ENCODE measurements at places on chromosomes 2 and 18.

GRCh38 chr2:42850016-42850805 lies 57.8 kb upstream of the HAAO start:
- no peak for DNase-seq

DNA sequence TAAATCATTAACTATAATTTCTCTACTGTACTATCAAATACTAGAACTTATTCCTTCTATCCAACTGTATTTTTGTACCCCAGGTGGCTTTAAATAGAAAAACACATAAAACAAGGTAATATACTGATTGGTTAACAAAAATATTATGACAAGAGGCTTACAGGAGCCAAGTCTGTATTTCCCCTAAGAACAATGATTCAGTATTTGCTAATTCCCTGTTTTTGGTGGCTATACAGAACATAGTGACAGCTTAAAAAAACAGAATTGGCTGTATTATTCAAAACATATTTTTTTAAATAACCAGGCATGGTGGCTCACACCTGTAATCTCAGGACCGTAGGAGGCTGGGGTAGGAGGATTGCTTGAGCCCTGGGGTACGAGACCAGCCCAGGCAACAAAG lies 16.3 kb downstream of the RTN4 start:
- DNase-seq, result no peak

GRCh38 chr2:159064446-159065301 lies 96.2 kb downstream of the TANC1 start:
- no peak for DNase-seq

DNA sequence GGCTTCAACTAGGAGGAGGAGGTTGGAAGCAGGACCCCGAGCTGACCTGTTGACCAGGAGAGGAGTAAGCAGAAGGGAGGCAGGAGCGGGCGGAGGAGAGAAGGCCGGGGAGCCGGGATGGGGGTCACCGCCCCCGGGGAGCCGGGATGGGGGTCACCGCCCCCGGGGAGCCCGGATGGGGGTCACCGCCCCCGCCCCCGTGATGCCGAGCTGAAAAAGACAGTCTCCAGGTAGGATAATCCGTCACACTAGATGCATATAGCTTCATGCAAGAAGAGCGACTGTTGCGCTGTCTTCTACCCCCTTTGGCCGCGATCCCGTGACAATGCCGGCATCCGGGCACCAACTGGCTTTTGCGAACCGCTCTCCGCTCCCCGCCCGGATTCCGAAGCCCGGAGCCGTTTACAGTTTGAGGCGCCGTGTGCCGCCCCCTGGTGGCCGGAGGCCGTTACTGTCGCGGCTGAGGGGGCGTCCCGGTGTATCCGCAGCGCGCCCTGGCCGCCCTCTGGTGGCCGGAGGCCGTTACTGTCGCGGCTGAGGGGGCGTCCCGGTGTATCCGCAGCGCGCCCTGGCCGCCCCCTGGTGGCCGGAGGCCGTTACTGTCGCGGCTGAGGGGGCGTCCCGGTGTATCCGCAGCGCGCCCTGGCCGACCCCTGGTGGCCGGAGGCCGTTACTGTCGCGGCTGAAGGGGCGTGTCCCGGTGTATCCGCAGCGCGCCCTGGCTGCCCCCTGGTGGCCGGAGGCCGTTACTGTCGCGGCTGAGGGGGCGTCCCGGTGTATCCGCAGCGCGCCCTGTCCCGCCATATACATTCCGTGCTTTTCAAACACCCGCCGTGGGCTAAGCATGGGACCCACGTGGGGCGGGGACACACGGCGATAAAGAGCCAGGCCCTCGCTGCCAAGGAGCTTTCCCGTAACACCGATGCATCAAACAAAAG lies 89.6 kb downstream of the ACTR3 start:
- DNase-seq, result peak; percentile 60

- DNase-seq, result no peak
Observed at GRCh38 chr2:231212329-231212845, 14.0 kb downstream of the ARMC9 start.

- DNase-seq, result no peak
Observed at GRCh38 chr2:74278694-74279093, 64.5 kb downstream of the SLC4A5 start.

GRCh38 chr2:95531254-95531771 lies 46.8 kb upstream of the TRIM43B start:
- no peak for DNase-seq

DNA sequence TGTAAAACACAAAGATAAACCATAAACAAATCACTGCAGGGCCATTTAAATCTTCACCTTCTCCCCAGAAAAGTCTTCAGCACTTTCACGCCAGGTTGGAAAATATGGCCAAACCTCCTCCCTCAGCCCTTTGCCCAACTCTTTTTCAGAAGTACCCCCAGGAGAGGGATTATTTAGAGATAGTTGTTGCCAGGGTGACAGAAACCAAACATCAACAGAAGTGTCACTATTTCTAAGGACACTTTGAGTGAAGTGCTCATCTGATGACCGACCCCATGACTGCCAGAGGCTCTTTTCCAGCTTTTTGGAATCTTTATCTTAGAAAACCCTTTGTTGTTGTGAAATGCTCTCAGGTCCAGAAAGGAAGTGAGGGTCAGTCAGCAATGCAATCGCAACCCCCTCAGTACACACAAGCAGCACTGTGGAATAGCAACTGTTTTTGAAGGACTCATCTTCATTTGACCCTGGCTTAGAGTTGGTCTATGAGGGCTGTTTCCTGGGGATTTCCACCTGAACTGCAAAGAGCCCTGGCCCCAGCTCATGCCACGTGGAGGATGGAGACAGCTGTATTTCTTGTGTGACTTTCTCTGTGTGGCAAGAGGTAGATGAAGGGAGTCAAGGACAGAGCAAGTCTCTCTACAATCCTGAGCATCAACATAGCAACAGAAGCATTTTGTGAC lies 114.0 kb upstream of the STON1 start:
- DNase-seq, result peak; percentile 37

DNA sequence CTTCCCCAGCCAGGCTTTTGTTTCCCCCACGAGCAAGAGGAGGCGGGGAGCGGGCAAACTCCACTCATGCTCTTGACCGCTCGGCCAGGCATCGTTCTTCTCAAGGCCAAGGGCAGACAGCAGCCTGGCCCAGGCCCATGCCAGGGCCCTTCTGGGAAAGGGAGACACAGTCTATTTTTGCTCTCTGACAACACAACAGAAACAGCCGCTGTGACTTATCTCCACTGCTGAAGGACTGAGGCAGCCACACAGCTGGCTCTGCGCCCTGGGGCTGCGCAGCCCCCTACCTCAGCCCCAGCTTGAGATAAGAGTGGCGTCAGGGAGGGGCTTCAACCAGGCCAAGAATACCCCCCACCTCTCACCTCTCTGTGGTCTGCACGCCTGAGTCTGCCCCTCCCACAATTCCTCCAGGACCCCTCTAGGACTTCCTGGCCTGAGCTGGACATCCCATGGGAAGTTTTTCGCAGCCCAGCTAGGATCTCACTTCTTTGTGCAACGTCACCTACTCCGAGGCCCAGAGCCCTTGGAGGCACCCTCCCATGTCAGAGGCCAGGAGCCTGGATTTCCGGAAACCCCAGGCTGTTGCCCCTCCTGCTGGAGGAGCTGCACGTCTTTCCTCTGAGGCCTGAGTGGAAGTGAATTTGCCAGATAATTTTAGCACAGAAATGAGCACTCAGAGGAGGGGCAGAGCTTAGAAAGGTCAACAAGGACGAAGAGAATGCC lies 118.9 kb upstream of the OTOS start:
- no peak for DNase-seq
